ENCODE measurements at places on chromosomes 5 and 9.

DNA sequence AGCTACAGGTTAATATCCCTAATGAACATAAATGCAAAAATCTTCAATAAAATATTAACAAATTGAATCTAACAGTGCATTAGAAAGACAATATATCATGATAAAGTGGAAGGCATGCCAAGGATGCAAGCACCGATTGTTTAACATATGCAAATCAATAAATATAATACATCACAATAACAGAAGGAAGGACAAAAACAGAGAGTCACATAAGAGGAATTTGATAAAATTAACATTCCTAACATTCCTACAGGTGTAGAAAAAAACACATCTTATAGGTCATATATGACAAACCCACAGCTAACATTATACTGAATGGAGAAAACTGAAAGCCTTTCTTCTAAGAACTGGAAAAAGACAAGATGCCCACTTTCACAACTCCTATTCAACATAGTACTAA, 297.0 kb downstream of the CDH18 start:
- DNase-seq: no peak

- no peak for DNase-seq
Observed at GRCh38 chr9:81076131-81076530, 613.2 kb downstream of the TLE1 start.

- no peak for DNase-seq
Observed at GRCh38 chr9:36548454-36548853, 24.2 kb upstream of the MELK start.

- no peak for DNase-seq
Observed at GRCh38 chr5:93924628-93925027, 183.2 kb upstream of the POU5F2 start.

DNA sequence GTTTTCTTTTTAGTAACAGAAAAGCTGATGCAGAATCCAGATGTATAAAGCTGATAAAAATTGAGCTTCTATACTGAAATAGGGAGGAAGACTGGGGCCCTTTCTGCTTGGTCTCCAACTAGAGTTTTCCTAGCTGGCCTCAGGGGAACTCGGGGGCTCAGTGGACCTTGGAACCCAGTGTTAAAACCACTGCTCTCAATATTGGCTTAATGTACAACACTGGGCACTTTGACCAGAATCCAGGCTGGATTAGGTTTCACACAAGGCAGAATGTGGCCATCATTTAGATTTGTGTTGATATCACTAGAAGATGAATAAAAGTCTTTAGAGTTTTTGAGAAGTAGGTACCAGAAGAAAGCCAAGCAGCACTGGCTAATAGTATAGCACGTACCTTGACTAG, 114.7 kb downstream of the GDNF start:
- DNase-seq: no peak

- no peak for DNase-seq
Observed at GRCh38 chr5:10460252-10460906, 18.7 kb downstream of the ROPN1L start.

DNA sequence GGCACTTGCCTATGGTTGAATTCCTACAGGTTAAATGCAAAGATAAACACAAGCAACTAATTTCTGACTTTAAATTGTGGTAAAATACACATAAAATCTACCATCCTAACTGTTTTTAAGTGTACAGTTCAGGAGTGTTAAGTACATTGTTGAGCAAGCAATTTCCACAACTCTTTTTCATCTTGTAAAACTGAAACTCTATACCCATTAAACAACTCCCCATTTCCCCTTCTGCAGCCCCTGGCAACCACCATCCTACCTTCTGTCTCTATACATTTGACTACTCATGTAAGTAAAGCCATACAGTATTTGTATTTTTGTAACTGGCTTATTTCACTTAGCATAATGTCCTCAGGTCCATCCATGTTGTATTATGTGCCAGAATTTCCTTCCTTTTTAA, 38.5 kb upstream of the STX17 start:
- DNase-seq: no peak

DNA sequence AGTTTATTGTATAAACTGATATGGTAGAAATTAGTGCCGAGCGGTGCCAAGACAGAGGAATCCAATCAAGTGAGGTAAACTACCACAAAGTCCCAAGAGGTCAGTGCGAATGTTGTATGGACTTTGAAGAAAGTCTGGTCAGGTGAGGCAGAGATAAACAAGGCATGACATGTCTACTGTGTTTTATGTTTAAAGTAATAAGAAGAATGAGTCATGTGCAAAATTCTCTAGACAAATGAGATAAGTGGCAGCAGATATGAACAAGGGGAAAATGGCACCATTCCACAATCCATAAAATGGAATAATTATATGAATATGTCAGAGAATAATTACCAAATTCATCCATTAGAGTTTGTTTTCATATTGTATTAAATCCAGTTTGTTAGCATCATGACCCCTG, 364.1 kb upstream of the CCNH start:
- no peak for DNase-seq

GRCh38 chr5:115467628-115468027, 76.9 kb downstream of the FEM1C start:
- DNase-seq: no peak

GRCh38 chr5:86885489-86886230, 267.9 kb downstream of the COX7C start:
- no peak for DNase-seq
